ENCODE measurements at places on chromosomes 16 and 17.

DNA sequence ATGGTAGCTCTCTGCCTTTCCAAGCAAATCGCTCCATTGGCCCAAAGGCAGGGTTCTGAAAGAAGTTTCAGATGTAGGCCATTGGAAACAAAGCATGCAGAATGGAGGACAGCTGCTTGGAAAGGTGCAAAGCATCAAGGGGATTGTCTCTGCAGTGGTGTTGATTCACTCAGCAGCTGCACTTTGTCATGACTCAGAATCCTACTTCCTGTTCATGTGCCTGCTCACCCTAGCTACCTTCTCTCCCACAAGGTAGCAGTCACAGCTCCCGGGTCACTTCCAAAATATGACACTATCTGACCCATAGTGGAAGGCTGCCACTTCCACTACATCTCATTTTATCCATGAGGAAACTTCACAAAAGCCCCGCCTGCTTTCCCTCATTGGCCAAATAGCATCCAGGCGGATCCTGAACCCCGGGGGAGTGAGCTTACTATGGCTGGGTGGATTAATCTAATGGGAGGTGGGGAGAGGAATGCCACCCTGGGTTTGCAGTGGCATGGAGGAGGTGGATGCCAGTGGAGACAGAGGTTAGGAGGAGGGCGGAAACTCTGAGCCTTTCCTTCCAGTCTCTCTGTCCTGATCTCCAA lies 74.7 kb upstream of the NKD1 start:
- DNase-seq: no peak

DNA sequence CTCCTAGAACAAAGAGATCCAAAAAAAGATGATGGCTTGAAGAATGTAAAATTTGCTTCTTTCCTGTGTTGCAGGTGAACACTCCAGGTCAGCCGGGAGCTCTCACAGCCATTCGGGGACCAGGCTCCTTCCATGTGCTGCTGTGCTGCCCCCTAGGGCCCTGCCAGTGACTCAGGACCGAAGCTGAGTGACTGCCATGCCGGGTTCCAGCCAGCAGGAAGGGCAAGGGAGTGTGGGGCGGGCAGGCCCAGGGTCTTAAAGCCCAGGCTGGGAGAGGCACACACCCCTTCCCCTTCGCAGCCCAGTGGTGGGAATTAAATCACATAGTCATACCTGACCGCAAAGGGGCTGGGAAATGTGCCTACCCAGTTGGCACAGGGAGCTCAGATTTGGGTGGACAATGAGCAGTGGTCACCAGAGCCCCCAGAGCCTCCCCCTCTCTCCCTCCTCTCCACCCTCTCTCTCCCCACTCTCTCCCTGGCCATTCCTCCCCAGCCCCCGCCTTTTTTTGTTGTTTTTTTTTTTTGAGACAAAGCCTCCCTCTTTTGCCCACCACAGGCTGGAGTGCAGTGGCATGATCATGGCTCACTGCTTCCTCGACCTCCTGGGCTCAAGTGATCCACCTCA lies 11.5 kb downstream of the EPOP start:
- peak; percentile 26 for DNase-seq

DNA sequence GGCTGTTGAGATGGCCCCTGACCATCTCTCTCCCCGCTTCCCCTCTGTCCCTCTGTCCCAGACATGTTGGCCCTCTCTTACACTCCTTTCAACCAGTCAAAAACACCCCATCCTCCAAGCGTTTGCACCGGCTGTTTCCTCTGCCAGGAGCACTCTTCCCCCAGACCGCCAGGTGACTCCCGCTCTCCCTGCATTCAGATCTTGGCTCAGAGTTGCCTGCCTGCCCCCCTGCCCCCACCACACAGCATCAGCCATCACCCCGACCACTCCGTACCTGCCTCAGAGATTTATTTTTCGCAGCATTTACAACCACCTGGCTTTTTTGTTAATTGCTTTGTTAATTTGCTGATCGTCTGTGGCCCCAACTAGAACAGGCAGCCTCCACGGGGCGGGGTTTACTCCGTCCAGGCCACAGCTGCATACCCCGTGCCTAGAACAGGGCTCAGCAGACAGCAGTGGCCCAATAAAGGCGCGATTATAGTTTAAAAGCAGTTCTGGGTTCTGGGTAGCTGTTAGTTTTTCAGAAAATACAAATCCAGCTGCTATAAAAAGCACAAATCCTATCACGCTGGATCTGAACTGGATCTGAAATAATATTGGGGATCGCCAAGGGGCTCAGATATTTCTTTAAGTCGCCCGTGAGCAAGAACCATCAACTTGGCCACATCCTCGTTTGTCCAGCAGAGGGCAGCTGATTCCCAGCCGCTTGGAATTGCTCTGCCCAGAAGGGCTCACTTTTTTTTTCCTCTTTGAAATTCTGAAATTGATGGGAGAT lies 173.6 kb downstream of the IRF8 start:
- DNase-seq: no peak

DNA sequence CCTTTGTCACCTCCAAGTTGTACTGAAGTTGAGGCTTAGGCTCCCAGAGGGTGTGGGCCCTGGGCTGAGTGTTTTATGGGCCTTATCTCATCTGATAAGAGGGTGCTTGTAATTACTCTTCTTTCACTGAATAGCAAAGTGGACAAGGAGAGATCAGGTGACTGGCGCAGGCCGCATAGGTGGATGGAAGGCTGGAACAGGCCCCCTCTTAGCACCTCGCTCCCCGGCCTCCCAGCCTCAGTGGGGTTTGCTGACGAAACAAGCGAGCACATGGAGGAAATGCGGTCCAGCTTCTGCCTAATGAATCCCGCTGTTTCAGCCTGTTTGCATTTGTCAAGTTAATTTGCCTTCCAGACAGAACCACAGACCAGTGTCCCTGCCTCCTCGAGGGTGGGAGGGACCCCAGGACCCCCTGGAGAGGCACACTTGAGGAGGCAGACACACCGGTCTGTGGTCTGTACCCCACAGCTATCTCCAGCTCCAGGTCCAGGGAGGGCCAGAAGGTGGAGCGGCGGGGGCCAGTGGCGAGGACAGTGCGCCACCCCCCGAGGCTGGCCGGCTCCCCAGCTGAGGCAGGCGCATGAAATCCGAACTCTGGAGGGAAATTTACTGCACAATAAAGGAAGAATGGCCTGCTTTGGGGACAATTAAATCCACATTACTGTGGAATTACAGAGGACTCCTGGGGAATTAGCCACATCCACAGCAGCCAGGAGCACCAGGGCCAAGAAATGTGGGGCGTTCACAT lies 123.4 kb downstream of the NTN1 start:
- DNase-seq: no peak

GRCh38 chr16:61432421-61432820 lies 603.8 kb downstream of the CDH8 start:
- no peak for DNase-seq

- DNase-seq: no peak
Observed at GRCh38 chr17:76272541-76273444, 7.6 kb downstream of the UBALD2 start.

GRCh38 chr16:19417640-19418039 lies at the start of gene TMC5:
TMC5 (plus strand) TSS chr16:19417883; CDS start chr16:19440039, 22,156 bp downstream.
- DNase-seq: no peak

DNA sequence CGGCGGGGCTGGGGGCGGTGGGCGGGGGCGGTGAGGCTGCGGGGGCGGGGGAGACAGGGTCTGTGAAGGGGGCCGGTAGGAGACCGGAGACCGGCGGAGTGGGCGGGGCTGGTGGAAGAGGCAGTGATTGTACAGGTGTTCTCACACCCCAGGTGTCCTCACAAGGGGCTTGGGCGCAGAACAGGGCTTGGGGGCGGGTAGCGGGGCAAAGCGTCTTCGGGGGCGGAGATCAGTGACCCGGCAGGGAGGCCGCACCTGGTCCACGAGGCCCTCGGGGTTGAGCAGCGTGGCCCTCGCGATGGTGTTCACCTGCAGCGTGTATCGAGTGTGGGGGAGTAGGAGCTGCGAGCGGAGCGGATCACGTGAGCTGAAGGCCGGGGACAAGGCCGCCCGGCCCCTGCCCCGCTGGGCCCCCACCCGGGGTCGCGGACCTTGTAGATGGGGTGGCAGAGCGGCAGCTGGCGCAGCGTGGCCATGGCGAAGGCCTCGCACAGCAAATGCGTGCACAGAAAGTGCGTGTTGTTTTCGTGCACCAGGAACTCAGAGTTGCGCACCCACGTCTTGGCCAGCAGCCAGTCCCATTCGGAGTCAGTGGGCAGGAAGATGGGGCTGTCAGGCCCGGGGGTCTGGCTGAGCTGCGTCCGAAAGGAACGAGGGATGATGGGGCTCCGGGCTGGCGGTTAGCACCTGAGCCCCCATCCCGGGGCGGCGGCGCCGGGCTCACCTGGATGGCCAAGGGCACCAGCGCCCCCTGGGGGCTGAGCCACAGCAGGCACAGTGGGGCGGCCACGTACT lies 8.5 kb downstream of the ALOXE3 start:
- peak; percentile 64 for DNase-seq

DNA sequence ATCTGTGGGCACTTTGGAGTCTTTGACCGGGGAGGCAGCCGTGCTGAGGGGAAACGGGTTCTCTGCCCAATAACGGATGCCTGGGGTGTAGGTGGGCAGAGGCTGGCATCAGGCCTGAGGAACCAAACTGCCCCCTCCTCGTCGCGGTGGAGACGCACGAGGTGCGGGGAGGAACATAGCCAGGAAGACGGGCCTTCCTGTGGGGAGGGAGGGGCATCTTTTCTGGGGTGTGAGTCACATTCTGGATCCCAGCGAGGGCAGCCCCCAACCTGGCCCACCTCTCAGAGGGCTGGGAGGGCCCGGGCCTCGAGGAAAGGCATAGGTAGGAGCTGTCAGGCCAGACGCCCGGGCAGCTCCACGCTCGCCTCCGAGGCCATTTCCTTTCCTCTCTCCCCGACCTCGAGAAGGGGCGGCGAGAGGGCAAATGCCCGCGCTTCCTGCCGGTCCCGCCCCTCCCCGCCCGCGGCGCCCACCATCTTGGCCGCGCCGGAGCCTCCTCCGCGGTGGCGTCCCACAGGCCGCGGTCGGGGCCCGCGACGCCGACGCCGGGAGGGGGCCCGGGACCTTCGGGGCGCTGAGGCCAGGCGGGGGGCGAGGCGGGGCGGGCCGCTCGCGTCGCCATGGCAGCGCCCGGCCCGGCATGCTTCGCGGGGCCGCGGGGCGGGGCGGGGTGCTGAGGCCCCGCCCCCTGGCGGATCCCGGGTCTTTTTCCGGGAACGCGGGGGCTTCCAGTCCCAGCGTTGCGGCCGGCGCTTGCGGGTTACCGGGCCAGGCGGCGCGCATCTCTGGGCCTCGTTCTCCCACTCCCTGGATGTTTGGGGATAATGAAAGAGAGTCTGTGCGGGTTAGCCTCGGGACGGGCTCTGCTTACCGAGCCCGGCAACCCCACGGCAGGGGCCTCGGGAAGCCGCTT lies 13.2 kb downstream of the RAI1 start:
- DNase-seq: peak; percentile 65

DNA sequence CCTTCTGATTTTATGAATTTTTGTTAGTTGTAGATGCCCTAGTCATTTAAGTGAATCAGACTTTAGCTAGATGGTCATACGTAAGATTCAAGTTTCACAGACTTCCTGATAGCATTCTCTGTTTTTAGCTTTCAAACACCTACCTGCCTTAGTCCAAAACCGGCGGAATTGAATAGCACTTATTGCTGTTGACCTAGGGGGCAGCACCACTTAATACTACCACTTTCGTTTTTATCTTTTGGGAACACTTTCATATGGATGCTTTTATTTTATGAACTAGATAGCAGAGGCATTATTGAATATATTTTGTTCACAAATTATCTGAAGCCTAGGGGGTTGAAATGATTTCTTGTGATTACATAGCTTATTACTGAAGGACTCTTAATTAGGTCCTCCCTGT lies 31.5 kb downstream of the TADA2A start:
- no peak for DNase-seq

- no peak for DNase-seq
Observed at GRCh38 chr16:4101421-4102219, 14.6 kb downstream of the ADCY9 start.

- DNase-seq: no peak
Observed at GRCh38 chr17:65679165-65679845, 117.9 kb upstream of the AXIN2 start.

GRCh38 chr16:54027558-54027957 lies 259.0 kb downstream of the IRX3 start:
- DNase-seq: no peak

DNA sequence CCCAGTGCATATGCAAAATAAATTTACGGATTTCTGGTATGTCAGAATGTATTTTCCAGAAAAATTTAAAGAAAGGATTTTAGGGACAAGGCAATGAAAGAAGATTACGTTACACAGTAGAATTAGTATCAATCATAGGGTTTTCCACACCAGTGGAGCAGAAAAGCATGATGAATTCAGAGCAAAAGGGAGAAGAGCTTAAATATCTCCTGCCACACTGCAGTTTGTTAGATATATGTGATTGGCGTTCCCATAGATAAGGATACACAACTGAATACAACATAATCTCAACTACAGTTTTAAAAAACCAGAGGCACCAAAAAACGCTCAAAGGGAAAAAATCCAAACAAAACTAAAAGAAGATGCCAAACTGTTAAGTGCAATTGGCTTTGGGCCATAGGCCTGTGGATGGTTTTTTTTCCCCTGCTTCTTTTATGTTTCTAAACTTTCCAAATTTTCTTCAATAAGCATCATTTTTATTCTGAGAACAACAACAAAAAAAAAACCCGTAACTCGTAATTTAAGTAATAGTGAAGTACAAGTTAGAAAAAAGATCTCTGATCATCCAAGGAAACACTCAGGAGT lies 22.3 kb downstream of the MARF1 start:
- no peak for DNase-seq

DNA sequence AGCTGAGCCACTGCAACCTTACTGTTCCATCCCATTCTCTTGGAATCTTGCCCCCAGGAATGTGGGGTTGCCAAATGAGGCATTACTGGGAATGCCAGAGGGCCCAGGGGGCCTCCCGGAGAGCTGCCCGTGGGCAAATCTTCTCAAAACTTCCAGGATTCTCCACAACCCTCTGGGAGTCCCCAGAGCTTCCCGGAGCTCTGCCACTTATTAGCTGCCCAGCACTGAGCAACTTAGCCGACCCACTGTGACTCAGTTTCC lies 306.0 kb downstream of the FOXL1 start:
- DNase-seq: no peak

GRCh38 chr16:27437946-27438345 lies 36.0 kb downstream of the IL21R start:
- DNase-seq: no peak

GRCh38 chr16:26524846-26525245 lies 541.9 kb upstream of the C16orf82 start:
- DNase-seq: no peak

GRCh38 chr16:46762583-46762982 lies 14.4 kb upstream of the MYLK3 start:
- no peak for DNase-seq

- DNase-seq: no peak
Observed at GRCh38 chr16:57600048-57600835, 28.2 kb upstream of the ADGRG1 start.

- DNase-seq: no peak
Observed at GRCh38 chr16:66901626-66902025, 17.1 kb downstream of the CDH16 start.

DNA sequence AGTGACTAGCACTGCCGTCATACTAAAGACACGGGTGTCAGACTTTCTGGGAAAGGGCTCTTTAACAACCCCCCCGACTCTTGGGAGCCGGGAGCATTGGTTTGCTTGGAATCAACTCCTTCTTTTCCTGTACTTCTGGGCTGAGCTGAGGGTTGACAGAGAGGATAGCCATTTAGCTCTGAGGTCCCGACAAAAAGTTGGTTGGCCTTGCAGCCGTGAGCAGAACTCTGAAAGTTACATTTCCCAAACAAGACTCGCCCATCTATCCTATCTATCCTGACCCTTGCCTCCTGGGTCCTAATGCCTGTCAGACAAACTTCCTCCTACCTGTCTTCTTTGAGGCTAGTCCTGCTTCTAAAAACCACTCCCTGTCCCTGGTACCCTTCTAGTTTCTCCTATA lies 460.8 kb upstream of the TOM1L1 start:
- no peak for DNase-seq
